T-cell (primary cell): ENCODE measurements at places on chromosomes 16 and 17. TPM values are rescaled to one million over a fixed set of nuclear protein-coding genes. Genes with fewer than 3 reads are reported as not detected.

The RNF227 gene
- total RNA-seq, result 4.1 TPM

The NPIPA5 gene
- total RNA-seq, result 16.7 TPM

The SHISA9 gene
- not detected for total RNA-seq

The KCNAB3 gene
- total RNA-seq, result 14.5 TPM

The DYNLRB2 gene
- total RNA-seq, result 0.88 TPM

The CX3CL1 gene
- total RNA-seq, result not detected

The HIC1 gene
- total RNA-seq, result 7.1 TPM

The SLC38A8 gene
- not detected for total RNA-seq

The ALG1 gene
- 25.7 TPM for total RNA-seq

The DNAH2 gene
- not detected for total RNA-seq

The PPP1R1B gene
- 0.35 TPM for total RNA-seq

GRCh38 chr17:4818276-4818675 lies 11.3 kb downstream of the PLD2 start:
- no peak overlapping the region for H3K27ac ChIP-seq
- peaks cover 4% of the 10 kb centered on the region for H3K27me3 ChIP-seq
- peaks cover 9% of the 10 kb centered on the region for H3K36me3 ChIP-seq
- no peak for DNase-seq
- no peak overlapping the region for H3K4me3 ChIP-seq
- no peaks in the 10 kb centered on the region for H3K4me1 ChIP-seq

DNA sequence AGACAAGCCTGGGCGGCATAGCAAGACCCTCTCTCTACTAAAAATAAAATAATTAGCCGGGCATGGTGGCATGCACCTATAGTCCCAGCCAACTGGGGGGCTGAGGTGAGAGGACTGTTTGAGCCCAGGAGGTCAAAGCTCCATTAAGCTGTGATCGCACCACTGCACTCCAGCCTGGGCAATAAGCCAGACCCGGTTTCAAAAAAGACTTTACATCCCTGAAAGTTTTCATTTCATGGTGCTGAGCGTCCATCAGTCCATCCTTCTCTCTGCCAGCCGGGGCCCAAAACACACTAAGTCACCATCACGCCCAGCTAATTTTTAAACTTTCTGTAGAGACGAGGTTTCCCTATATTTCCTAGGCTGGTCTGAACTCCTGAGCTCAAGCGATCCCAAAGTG lies 10.6 kb downstream of the RAB40B start:
- no peak overlapping the region for H3K27ac ChIP-seq
- no peaks in the 10 kb centered on the region for H3K4me1 ChIP-seq
- no peaks in the 10 kb centered on the region for H3K27me3 ChIP-seq
- peaks cover 2% of the 10 kb centered on the region for H3K36me3 ChIP-seq
- DNase-seq, result no peak

GRCh38 chr16:3356118-3356517 lies 429 bp downstream of the OR2C1 start:
- no peaks in the 10 kb centered on the region for H3K36me3 ChIP-seq
- H3K27me3 ChIP-seq, result no peaks in the 10 kb centered on the region
- no peak for DNase-seq

- no peak overlapping the region for H3K4me3 ChIP-seq
- no peak for DNase-seq
- H3K27ac ChIP-seq, result no peak overlapping the region
- no peaks in the 10 kb centered on the region for H3K36me3 ChIP-seq
These were observed 15.8 kb upstream of the ITGAM start for GRCh38 chr16:31243734-31244670.

- H3K27ac ChIP-seq, result peak overlapping the region; percentile 84
- no peaks in the 10 kb centered on the region for H3K36me3 ChIP-seq
- no peak overlapping the region for H3K4me3 ChIP-seq
- H3K4me1 ChIP-seq, result peaks cover 3% of the 10 kb centered on the region
These were observed 17.7 kb downstream of the KSR1 start for GRCh38 chr17:27473748-27474609.

- H3K27ac ChIP-seq, result no peak overlapping the region
- H3K36me3 ChIP-seq, result no peaks in the 10 kb centered on the region
- H3K4me1 ChIP-seq, result no peaks in the 10 kb centered on the region
- H3K27me3 ChIP-seq, result no peaks in the 10 kb centered on the region
These were observed 71.4 kb downstream of the BCAS3 start for GRCh38 chr17:60749050-60749449.

DNA sequence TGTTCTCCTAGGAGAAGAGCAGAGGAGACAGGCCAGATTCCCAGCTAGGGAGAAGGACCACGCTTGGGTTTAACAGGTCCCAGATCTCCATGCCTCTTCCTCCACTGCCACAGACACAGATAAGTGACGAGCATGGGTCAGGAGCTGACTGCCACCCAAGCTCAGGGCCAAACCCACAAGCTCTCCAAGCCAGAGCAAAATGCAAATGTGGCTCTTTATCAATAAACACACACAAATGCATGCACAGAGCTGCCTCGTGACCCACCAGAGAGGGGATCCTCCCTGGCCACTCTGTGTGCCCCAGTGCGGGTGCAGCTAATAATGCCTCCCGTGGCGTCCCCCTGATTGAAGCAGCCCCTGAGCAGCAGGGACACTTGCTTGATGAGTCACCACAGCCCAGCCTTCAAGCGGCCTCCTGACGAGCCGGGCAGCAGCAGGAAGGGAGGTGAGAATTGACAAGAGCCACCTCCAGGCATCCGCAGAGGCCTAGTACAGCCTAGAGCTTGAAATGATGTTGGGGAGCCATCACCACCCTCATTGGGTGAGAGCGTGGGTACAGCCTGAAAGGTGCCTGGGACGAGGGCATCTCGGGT lies 143.9 kb downstream of the CCDC182 start:
- no peaks in the 10 kb centered on the region for H3K27me3 ChIP-seq
- peaks cover 89% of the 10 kb centered on the region for H3K4me1 ChIP-seq
- DNase-seq, result no peak
- peaks cover 2% of the 10 kb centered on the region for H3K36me3 ChIP-seq

DNA sequence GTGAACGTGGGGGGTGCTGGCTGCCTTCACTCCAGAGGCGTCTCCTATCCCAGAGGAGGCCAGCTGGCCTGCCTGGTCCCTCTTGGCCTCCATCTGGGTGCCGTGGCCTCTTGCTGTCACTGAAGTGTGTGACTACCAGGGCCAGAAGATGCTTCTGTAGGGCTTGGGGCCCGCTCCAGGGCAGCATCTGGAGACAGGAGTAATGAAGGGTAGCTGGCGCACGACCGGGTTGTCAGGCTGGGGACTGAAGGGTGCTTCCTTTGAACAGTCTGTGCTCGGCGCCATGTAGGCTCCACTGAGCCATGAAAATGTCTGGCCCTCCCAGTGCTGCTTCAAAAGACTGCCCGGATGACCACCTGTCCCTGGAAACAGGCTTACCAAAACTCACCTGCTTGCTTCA lies 31.3 kb downstream of the ASIC2 start:
- H3K4me3 ChIP-seq, result no peak overlapping the region
- no peak for DNase-seq
- no peaks in the 10 kb centered on the region for H3K36me3 ChIP-seq
- no peaks in the 10 kb centered on the region for H3K4me1 ChIP-seq
- H3K27me3 ChIP-seq, result no peaks in the 10 kb centered on the region

- H3K27me3 ChIP-seq, result no peaks in the 10 kb centered on the region
- H3K4me1 ChIP-seq, result peaks cover 5% of the 10 kb centered on the region
- no peak overlapping the region for H3K27ac ChIP-seq
- no peak overlapping the region for H3K4me3 ChIP-seq
- DNase-seq, result no peak
These were observed 1.4 kb downstream of the VKORC1 start for GRCh38 chr16:31093132-31093703.

DNA sequence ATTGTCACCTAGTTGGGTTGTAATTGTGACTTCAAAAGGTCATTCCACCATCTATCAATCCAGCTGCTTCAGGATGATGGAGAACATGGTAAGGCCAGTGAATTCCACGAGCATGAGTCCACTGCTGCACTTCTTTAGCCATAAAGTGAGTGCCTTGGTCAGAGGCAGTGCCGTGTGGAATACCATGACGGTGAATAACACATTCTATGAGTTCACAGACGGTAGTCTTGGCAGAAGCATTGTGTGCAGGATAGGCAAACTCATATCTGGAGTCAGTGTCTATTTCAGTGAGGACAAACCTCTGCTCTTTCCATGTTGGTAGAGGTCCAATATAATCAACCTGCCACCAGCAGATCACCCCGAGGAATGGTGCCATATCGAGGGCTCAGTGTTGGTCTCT lies 650.9 kb downstream of the KCNJ2 start:
- H3K36me3 ChIP-seq, result no peaks in the 10 kb centered on the region
- no peak for DNase-seq
- no peak overlapping the region for H3K4me3 ChIP-seq
- no peaks in the 10 kb centered on the region for H3K27me3 ChIP-seq
- no peak overlapping the region for H3K27ac ChIP-seq
- H3K4me1 ChIP-seq, result no peaks in the 10 kb centered on the region

DNA sequence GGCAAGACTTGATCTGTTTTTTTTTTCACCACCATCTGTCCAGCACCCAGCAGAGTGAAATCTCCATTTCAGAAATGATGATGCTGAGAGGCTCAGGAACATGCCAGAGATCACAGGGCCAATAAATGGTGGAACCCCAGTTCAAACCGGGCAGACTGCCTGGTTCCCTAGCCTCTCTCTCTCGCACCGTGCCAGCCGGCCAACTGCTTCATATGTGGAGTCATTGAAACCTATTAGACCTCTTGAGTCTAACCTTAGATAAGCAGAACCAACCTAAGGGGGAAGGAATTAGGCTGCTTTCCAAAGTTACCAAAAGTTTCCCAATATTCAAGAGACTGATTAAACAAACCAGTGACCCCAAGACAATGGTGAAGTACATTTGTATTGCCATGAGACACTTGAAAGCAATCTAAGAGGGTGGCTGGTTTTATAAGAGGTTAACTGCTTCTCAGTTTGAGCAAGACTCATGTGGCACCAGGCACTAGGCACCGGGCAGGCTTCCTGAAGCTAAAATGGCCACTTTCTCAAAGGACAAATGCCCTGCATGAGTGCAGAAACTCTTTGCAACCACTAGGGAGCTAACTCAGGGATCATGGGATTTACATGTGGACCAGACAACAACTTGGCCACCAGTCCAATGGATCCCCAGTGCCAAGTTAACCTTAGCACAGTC lies 18.4 kb downstream of the TOX3 start:
- no peak overlapping the region for H3K27ac ChIP-seq
- no peak for DNase-seq
- H3K36me3 ChIP-seq, result no peaks in the 10 kb centered on the region
- no peaks in the 10 kb centered on the region for H3K4me1 ChIP-seq

- DNase-seq, result no peak
- no peaks in the 10 kb centered on the region for H3K36me3 ChIP-seq
- H3K4me1 ChIP-seq, result peaks cover 3% of the 10 kb centered on the region
- no peak overlapping the region for H3K27ac ChIP-seq
- no peaks in the 10 kb centered on the region for H3K27me3 ChIP-seq
- no peak overlapping the region for H3K4me3 ChIP-seq
These were observed 41.2 kb downstream of the PRKCA start for GRCh38 chr17:66343531-66344078.

- H3K27ac ChIP-seq, result no peak overlapping the region
- peaks cover 24% of the 10 kb centered on the region for H3K4me1 ChIP-seq
- no peak for DNase-seq
- no peak overlapping the region for H3K4me3 ChIP-seq
- no peaks in the 10 kb centered on the region for H3K36me3 ChIP-seq
- no peaks in the 10 kb centered on the region for H3K27me3 ChIP-seq
These were observed 2.9 kb downstream of the TK1 start for GRCh38 chr17:78183916-78184315.

GRCh38 chr16:47644166-47644565 lies 183.0 kb downstream of the PHKB start:
- no peak overlapping the region for H3K27ac ChIP-seq
- no peaks in the 10 kb centered on the region for H3K36me3 ChIP-seq

DNA sequence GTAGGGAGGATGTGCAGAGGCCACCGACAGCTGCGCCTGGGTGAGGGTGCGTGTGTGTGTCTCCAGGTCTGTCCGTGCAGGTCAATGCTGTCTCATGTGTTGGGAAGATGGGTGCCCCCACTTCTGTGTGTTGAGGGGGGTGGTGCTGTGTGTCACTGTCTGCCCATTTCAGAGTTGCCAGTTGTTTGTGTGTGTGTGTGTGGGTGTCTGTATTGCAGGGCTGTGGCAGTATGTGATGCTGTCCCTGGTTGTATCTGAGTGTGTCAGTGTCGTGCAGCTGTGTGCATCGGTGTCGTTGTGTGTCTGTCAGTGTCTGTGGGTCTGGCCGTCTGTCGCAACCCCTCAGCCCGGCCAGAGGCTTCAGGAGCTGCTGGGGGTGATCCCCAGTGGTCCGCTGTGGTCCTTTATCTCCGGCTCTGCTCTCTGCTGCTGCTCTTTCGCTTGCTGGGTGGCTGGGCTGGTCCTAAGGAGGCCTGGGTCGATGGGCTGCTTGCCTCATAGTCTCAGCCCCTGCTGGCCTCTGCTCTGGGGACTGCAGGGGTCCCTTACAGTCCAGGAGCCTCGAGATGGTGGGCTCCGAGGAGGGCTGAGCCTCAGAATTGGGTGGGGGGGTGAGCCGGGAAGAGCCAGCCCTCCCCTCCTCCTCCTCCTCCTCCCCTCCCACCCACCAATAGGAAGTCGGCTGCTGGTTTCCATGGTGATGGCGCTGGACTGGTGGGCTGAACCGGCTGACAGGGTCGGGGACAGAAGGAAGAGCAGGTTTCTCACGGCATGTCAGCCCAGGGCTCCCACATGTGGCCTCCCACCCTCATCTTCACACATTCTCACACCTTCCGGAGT lies at the start of gene TSPOAP1:
TSS of gene TSPOAP1 (minus strand) at position 601 of the 840 bp plus-strand sequence. CDS start 875 bp downstream, outside the sequence.
- peaks cover 65% of the 10 kb centered on the region for H3K4me1 ChIP-seq
- H3K4me3 ChIP-seq, result peak within 1 kb of the TSS; percentile 57
- H3K36me3 ChIP-seq, result peaks cover 21% of the 10 kb centered on the region
- H3K27me3 ChIP-seq, result peaks cover 2% of the 10 kb centered on the region
- peak within 1 kb of the TSS; percentile 50 for H3K27ac ChIP-seq
- peak; percentile 67 for DNase-seq

DNA sequence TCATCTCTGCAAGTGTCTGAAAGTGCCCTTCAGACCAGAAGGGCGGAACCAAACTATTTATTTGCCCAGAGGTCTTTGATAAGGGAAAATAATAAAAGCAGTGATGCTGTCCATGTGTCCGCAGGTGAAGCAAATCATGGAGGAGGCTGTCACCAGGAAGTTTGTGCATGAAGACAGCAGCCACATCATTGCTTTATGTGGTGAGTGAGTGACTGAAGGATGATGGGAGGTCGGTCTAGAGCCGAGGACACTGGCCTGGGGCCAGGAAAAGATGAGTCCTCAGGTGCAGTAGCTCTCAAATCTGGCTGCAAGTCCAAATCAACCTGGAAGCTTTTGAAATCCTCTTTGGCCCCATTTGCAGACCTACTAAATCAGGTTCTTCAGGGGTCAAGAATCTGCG lies 6.1 kb downstream of the SGSM2 start:
- H3K4me3 ChIP-seq, result no peak overlapping the region
- no peak overlapping the region for H3K27ac ChIP-seq
- H3K4me1 ChIP-seq, result no peaks in the 10 kb centered on the region
- peaks cover 10% of the 10 kb centered on the region for H3K36me3 ChIP-seq
- H3K27me3 ChIP-seq, result no peaks in the 10 kb centered on the region

- H3K27ac ChIP-seq, result no peak overlapping the region
- no peaks in the 10 kb centered on the region for H3K27me3 ChIP-seq
- no peak overlapping the region for H3K4me3 ChIP-seq
- peaks cover 21% of the 10 kb centered on the region for H3K36me3 ChIP-seq
- no peaks in the 10 kb centered on the region for H3K4me1 ChIP-seq
- no peak for DNase-seq
These were observed 83.7 kb downstream of the LMF1 start for GRCh38 chr16:886802-887731.

- no peak for DNase-seq
- no peaks in the 10 kb centered on the region for H3K27me3 ChIP-seq
- H3K4me3 ChIP-seq, result no peak overlapping the region
- H3K27ac ChIP-seq, result no peak overlapping the region
These were observed 4.4 kb upstream of the UNK start for GRCh38 chr17:75779987-75780889.
